ENCODE measurements at places on chromosomes 5 and 9.

DNA sequence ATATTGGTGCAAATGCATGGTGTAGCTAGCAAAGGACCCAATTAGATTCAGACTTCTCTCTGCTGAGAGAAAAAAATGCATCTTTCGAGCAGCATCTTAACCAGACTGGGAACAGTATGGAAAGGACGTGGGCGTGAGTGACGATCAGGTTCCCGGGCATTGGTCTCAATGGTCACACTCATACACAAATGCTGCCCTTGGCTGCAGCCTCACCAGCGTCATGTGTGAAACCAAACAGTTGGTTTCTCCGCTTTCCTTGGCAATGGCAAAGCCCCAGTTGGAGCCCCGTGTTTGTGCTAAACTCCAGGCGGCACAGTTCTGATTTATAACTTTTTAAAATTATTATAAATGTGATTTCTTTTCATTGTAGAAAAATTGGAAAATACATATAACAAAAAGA, 237.8 kb downstream of the SEC61B start:
- DNase-seq, result no peak

DNA sequence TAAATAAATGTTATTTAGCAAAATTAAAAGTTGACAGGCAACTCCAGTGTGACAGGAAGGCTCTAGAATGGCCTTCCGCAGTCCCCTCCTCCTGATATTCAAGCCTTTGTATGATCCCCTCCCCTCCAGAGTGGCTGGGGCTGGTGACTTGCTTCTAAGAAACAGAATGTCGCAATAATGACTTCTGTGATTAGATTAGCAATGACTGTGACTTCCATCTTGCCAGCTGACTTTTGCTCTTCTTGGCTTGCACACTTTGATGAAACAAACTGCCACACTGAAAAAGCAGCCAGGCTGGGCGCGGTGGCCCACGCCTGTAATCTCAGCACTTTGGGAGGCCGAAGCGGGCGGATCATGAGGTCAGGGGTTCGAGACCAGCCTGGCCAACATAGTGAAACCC, 106.5 kb upstream of the LARP1 start:
- no peak for DNase-seq

GRCh38 chr5:149646564-149646963, 65.3 kb downstream of the ARHGEF37 start:
- DNase-seq, result no peak

DNA sequence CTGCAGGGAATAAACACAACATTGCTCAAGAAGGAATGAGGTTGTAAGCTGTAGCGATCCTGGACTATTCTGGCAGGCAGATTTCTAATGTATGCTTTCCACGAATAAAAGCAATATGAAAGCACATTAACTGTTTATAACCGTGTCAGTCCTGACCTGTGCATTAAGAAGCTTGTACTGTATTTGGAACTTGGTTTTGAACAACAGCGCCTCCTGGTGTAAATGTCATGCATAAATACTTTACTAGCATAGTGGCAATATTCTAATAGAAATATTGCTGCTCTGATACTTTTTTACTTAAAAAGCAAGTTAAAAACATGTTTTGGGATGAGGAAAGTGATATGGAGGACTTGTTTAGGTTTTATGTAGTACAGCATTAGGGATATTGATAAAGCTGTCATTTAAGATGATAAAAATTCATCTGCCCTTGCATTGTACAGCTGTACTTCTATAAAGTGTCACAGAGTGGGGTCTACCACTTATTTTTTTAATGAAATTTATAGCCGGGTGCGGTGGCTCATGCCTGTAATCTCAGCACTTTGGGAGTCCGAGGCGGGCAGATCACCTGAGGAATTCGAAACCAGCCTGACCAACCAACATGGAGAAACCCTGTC, 70.7 kb upstream of the GNE start:
- peak; percentile 77 for DNase-seq

GRCh38 chr5:155631116-155631515, 617.6 kb downstream of the KIF4B start:
- no peak for DNase-seq

DNA sequence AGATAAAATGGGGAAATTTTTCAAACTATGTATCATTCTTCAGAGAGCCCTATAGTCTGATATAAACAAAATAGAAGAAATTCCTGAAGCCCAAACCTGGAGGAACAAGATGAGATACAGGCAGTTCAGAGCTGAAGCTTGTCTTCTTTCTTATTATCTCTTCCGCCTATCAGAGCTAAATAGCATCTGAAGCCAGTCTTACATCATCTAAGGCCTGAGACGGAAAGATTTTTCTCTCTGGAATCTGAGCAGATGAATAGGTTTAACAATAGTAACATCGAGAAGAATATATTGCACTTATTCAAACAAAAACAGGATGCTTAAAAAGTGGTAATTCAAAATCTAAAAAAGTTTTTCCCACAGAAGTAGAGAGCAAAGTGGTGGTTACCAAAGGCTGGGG, 59.8 kb downstream of the LPAR1 start:
- no peak for DNase-seq

All from PC-3 (cell line).